ENCODE measurements at places on chromosomes 3 and 15.

- DNase-seq = no peak
Measured at GRCh38 chr3:25033407-25034029, 394.5 kb upstream of the RARB start.

GRCh38 chr15:89340573-89340972, 5.9 kb upstream of the POLG start:
- DNase-seq = no peak

GRCh38 chr3:126557761-126558160, 971 bp downstream of the C3orf22 start:
- DNase-seq = no peak

DNA sequence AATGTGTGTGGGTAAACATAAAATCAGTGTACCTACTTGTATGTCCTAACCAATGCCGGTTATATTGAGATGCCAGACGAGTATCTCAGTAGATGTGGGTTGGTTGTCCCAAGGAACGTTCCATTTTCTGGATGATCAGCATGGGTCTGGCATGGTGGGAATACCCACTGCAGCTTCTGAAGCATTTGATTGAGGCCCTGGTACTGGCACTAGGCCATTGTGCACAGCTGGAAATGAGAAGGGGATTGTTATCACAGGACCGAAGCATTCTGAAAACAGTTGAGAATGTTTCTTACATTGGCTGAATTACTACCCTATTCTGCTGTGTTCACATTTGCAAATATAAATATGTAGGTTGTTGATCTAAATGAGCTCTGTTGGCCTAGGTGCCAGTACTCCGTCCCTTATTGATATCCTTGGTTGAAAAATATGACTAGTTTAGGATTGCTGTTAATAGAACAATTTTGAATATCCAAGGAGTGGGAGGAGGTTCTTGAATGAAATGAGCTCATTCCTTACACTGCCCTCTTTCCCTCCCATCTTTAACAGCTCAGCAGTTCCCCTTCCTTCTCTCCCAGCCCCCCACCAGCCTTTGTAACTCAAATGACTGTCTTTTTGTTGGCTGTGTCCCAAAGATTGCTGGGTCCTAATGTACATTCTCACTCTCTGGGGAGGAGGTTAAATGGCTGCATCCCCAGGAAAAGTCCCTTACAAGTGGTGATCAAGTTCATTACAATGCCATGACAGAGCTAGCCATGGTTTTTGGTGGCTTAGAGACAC, 293.3 kb upstream of the TPM1 start:
- no peak for DNase-seq

DNA sequence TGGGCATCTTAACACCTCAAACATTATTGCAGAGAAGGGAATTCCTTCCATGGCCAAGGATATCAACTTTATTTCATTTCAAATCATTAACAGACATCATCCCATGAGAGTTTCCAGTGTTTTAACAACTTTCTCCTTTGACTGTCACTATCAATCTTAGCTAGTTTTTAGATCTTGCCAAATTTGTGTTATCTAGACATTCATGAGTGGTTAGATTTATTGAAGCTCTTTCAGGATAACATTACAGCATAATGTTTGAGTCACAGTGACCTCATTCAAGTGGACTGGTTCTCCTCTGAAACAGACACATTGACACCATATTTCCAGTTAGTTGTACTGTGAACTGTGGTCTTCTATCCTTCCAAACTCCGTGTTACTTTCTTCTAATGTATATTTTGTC, 8.6 kb upstream of the TNFAIP8L3 start:
- DNase-seq = no peak

DNA sequence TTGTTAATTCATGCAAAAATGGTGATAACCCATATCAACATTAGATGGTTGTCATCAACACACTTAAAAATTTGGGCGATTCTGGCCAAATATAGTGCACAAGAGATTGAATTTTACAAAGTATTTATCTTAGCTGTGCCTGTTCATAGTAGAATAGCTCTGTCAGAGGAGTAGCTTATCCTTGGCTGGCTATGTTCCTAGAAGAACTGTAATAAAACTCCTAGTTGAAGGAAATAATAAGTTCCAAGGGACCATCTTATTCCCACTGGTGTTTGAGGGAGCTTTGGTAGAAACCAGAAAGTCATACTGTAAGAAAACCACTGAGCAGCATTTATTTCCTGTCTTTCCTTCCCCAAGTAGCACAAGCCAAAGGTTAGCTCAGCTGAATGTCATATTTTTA, 201.8 kb downstream of the GRM7 start:
- DNase-seq = no peak

- DNase-seq = no peak
Measured at GRCh38 chr3:170605490-170605889, 19.6 kb upstream of the SLC7A14 start.

DNA sequence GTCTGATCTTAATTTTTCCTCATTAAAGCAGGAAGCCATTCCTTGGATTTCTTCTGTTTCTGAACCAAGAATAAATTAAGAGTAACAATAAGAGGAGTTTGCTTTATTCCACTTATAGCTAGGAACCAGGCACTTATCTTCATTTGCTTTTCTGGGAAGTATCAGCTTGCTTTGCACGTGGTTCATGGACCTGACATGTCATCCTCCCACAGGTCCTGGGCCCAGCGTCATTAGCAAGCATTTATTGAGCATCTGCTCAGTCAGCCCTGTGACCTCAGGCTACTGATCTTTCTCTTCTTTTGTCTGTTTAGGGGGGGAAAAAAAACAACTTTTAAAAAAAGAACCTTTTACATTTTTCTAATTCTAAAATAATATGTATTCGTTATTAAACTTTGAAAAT, 34.7 kb upstream of the CRTC3 start:
- DNase-seq = no peak

DNA sequence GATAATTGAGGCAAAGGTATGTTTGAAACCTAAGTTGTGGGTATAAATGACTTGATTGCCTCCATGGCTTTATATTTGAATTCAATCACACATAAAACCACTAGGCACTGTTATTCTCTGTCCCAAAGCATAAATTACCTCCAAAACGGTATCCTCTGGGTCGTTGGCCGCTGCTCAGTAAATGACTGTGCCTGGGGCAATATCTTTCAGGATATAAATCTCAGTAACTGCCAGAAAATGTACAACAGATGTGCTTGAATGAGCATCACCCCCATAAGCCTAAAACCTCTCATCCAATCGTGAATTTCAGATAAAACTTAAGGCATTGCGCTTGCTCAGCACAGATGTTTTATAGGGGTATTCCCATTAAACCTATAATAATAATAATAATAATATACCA, 19.0 kb upstream of the C3orf49 start:
- DNase-seq = no peak

Measured in stimulated activated naive CD4-positive, alpha-beta T cell (primary cell).